Ovary (tissue), 10 donors: ENCODE measurements at places on chromosomes 11 and 22. TPM values are rescaled to one million over a fixed set of nuclear protein-coding genes. Genes with fewer than 3 reads are reported as not detected.

SSTR3 gene
- 4.9 TPM for total RNA-seq

ARHGAP8 gene
- total RNA-seq: 3.4 TPM

FGF19 gene
- total RNA-seq: not detected

MED17 gene
- total RNA-seq: 33.4 TPM

ELFN2 gene
- total RNA-seq: not detected

DDI1 gene
- total RNA-seq: not detected

- H3K27me3 ChIP-seq: no peaks in the 10 kb centered on the region
- peak overlapping the region; percentile 83 for H3K4me3 ChIP-seq
- no peaks in the 10 kb centered on the region for H3K36me3 ChIP-seq
These were observed 438 bp downstream of the ZW10 start for GRCh38 chr11:113773092-113773415.

- H3K4me3 ChIP-seq: no peak overlapping the region
- no peak for DNase-seq
- H3K27me3 ChIP-seq: no peaks in the 10 kb centered on the region
- H3K4me1 ChIP-seq: peaks cover 27% of the 10 kb centered on the region
These were observed 167.0 kb downstream of the TENM4 start for GRCh38 chr11:79273781-79274180.

DNA sequence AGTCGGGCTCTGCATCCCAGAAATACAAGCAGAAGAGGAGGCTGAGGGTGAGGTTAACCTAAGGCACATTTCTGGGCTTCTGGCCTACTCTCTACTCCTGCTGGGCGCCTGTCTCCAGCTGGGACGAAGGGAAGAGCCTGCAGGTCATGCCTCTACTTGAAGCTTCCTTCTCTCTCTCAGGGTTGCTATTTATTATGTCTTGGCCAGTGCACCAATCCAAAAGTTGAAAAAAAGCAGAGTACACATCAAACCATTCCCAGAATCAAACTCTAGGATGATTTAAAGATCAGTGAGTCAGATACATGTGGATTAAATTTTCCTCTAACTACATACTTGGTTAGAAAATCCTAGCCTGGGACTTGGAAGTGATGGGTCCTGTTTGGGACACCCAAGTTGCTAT is 60.2 kb upstream of the CDON start:
- no peak overlapping the region for H3K27ac ChIP-seq
- no peaks in the 10 kb centered on the region for H3K27me3 ChIP-seq
- H3K4me1 ChIP-seq: peaks cover 17% of the 10 kb centered on the region

- no peak overlapping the region for H3K4me3 ChIP-seq
- H3K27me3 ChIP-seq: no peaks in the 10 kb centered on the region
- H3K36me3 ChIP-seq: no peaks in the 10 kb centered on the region
- H3K4me1 ChIP-seq: peaks cover 1% of the 10 kb centered on the region
- no peak overlapping the region for H3K27ac ChIP-seq
These were observed 418.3 kb downstream of the TBC1D22A start for GRCh38 chr22:47180796-47181195.

DNA sequence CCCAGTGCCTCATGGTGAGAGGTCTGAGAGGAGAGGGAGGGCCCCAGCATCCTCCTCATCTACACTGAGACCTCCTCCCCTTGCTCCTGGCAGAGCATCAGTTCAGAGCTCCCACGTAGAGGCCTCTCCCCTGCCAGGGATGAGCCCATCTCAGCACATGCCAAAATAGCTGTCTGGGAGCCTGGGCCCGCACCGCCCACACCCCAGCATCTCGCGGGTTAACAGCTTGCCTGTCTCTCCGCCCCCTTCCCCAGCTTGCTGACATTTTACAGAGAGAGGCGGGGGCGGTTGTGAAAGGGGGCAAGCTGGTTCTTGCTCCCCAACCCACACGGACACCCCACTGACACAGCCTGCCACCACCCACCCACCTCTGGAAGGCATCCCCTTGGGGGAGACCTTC is 6.4 kb downstream of the DGKZ start:
- no peak overlapping the region for H3K4me3 ChIP-seq
- H3K4me1 ChIP-seq: peaks cover 16% of the 10 kb centered on the region
- H3K27me3 ChIP-seq: no peaks in the 10 kb centered on the region
- DNase-seq: no peak
- no peak overlapping the region for H3K27ac ChIP-seq

GRCh38 chr22:45203150-45203951 is 37.3 kb downstream of the KIAA0930 start:
- DNase-seq: peak; percentile 16
- no peaks in the 10 kb centered on the region for H3K27me3 ChIP-seq
- no peaks in the 10 kb centered on the region for H3K4me1 ChIP-seq

DNA sequence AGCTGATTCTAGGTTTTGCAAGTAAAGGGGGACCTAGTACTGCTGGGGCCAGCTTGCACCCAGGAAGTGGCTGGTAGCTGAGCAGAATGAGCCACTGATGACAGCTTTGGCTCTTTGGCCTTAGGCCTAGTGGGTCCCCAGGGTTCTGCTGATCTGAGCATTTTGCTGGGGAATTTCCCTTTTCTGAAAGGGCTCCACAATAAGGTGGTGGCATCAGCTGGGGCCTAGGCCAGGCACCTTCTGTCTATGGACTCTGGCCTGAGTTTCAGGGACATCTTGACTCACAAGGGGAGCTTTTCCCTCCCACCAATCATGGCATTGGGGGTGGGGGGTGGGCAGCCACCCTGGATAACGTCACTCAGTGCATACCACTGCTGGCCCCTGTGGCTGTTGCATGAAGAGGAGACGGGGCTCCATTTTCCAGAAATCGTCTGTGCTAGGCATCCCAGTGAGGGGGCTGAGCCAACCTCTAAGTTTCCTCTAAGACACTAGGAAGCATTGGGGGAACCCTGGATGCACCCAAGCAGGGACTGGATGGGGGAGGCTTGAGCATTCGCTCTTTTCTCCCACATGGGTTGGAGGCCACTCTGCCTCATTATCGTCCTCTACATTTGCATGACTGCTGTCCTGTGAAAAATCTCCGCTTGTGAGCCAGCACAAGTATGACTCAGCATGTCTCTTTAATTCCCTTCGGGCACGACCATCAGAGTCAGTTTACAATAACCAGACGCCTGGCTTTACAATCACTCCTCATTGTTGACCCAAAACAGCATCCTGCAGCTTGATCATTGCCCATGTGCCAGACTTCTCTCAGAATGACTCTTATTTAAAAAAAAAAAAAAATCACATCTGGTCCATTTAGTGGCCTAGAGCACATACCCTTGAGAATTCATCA is 145.0 kb upstream of the THY1 start:
- DNase-seq: no peak
- H3K27ac ChIP-seq: no peak overlapping the region
- H3K36me3 ChIP-seq: no peaks in the 10 kb centered on the region
- no peaks in the 10 kb centered on the region for H3K4me1 ChIP-seq
